ENCODE measurements at places on chromosomes 6 and 20. TPM values are rescaled to one million over a fixed set of nuclear protein-coding genes. Genes with fewer than 3 reads are reported as not detected.

GRCh38 chr20:23629017-23629541, 8.7 kb downstream of the CST3 start:
- DNase-seq: no peak

GRCh38 chr20:6662309-6662708, 105.2 kb upstream of the BMP2 start:
- DNase-seq: no peak

- DNase-seq: no peak
These were observed 44.9 kb downstream of the GJA10 start for GRCh38 chr6:89939144-89939543.

GRCh38 chr6:39451831-39452230, 129.3 kb upstream of the KCNK16 start:
- DNase-seq: peak; percentile 42

Gene TMEM63B
- 36.0 TPM for total RNA-seq

DNA sequence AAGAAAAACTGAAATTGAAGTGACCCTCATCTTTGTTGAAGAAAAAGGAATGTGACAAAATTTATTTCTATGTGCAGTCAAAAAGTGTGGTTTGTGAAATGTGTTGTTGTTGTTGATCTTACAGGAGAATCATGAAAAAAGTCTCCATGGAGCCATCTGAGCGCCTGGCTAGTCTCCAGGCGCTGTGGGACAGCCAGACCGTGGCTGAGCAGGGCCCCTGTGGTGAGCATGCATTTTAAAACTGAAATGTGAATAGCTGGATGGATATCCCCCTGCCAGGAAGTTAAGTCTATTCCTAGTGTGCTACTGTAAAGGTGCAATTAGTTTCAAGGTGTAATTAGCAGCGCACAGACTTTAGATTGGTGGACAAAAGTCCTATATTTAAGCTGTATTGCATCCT, 170.6 kb downstream of the CARMIL1 start:
- peak; percentile 72 for DNase-seq

Data from GM23338 (cell line).